MV-4-11 (cell line): ENCODE measurements at places on chromosomes 1 and 21.

DNA sequence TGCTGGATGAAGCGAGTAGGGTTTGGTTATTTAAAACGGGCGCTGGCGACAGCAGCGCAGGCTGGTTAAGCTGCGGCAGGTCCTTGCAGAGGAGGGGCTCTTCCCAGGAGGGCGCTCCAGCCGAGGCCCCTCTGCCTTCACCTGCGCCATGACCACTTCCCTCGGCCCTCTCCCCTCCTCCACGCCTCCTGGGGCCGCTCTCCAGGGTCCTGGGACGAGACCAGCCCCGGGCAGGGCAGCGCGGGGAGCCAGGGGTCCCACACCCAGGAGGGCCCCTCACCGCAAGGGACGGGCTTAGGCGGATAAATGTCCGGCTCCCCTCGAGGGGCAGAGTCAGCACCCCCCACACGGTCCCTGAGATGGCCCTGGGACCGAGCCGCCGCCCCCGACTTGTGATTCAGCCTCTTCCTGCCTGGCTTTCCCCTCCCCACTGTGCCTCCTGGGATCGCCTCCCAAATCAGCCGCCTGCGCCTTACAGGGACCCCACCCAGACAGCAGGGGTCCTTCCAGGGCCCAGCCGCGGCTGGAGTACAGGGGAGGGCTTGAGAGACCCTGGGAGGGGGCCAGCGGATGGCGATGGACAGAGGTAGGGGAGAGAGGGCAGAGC lies 380.7 kb downstream of the MATN1 start:
- DNase-seq, result no peak

DNA sequence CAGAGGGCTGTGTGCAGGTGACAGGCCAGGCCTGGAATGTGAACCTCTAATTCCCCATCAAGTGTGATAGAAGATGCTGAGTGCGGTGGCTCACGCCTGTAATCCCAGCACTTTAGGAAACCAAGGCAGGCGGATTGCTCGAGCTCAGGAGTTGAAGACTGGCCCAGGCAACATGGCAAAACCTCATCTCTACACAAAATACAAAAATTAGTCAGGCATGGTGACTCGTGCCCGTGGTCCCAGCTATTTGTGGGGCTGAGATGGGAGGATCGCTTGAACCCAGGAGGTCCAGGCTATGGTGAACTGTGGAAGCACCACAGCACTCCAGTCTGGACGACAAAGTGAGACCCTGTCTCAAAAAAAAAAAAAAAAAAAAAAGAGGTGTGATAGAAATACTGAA lies 40.1 kb upstream of the PUM1 start:
- DNase-seq, result no peak

DNA sequence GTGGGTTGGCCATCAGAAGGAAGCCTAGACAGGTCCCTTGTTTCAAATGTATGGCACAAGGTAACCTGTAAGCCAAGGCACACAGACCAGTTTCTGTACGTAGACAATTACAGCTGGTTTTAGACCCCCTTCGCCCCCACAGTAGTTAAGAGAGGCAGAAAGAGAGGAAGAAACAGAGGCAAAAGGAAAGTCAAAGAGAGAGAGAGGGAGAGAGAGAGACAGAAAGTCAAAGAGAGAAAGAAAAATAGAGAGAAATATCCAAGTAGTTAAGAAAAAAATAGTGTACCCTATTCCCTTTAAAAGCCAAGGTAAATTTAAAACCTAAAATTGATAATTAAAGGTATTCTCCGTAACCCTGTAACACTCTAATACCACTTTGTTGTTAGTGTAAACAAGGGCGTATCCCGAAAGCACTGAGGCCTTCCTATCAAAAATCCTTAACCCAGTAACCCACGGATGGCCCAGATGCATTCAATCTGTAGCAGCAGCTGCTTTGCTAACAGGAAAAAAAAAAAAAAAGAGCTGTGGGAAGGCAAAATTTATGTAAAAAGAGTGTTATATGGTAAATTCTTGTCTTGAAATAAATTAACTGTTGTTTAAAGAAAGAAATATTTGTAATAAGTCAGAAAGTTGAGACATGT lies 49.4 kb downstream of the ADCY10 start:
- no peak for DNase-seq

DNA sequence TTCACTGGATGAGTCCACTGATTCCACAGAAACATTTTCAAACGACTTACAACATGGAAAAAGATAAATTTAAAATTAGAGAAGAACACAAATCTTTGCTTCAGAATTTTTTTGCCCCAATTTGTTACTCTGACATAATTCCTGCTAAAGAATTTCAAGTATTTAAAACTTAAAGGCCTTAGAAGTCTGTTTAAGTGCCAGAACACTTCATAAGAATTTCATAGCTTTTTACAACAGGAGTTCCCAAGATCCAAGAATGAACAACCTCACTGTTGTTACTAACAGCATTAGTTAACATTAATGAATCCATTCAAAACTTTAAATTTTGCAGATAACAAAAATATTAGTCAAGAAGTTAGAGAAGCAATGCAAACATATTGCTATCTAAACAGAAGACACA lies 31.7 kb downstream of the ARHGAP29 start:
- no peak for DNase-seq

DNA sequence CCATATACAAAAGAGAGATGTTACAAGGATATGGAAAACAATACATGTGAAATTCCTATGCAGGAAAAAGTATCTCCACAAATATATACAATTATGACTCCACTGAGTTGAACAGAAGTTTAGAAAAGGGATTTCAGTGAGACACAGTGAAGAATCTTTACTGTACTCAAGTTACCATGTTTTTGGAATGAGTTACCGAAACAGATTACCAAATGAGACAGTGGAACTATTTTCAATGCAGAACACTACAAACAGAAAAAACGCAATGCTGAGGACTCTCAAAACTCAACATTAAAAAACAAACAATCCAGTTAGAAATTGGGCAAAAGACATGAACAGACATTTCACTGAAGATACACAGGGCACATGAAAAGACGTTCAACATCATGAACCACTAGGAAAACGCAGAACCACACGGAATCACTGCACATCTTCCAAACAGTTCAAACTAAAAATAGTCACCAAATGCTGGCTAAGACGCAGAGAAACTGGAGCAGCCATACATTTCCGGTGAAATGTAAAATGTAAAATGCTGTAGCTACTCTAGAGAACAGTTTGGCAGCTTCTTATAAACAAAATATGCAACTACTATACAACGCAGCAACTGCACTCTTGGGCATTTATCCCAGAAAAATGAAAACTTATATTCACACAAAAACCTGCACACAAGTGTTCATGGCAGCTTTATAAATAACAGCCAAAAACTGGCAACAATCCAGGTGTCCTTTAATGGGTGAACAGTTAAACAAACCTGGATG lies 118.7 kb downstream of the UBR4 start:
- no peak for DNase-seq

GRCh38 chr1:177053648-177054047 lies 110.9 kb downstream of the ASTN1 start:
- no peak for DNase-seq

- DNase-seq, result no peak
Observed at GRCh38 chr1:23466423-23466989, 17.5 kb downstream of the ASAP3 start.

GRCh38 chr1:152967201-152967600 lies 3.2 kb upstream of the SPRR4 start:
- DNase-seq, result no peak

DNA sequence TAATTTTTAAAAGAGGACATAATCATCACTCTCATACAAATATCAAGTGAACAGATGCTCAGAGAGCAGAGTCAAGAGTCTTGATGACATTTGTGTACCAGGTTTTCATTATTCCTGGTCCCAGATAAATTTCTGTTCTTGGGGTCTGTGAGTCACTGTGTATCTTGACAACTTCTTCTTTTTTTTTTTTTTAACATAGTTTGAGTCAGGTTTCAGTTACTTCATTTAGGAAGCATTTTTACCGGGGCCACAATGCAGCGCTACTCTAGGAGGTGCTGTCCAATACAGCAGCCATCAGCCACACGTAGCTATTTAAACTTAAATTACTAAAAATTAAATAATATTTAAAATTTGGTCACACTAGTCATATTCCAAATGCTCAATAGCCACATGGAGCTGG lies 188.1 kb upstream of the SAMSN1 start:
- DNase-seq, result peak; percentile 87

- no peak for DNase-seq
Observed at GRCh38 chr1:2144501-2145090, 50.0 kb downstream of the FAAP20 start.

- DNase-seq, result peak; percentile 5
Observed at GRCh38 chr1:245378311-245378722, 223.5 kb downstream of the KIF26B start.

GRCh38 chr1:49240709-49241221 lies 464.1 kb upstream of the BEND5 start:
- DNase-seq, result no peak

GRCh38 chr21:32930673-32931072 lies 95.1 kb upstream of the OLIG2 start:
- no peak for DNase-seq

DNA sequence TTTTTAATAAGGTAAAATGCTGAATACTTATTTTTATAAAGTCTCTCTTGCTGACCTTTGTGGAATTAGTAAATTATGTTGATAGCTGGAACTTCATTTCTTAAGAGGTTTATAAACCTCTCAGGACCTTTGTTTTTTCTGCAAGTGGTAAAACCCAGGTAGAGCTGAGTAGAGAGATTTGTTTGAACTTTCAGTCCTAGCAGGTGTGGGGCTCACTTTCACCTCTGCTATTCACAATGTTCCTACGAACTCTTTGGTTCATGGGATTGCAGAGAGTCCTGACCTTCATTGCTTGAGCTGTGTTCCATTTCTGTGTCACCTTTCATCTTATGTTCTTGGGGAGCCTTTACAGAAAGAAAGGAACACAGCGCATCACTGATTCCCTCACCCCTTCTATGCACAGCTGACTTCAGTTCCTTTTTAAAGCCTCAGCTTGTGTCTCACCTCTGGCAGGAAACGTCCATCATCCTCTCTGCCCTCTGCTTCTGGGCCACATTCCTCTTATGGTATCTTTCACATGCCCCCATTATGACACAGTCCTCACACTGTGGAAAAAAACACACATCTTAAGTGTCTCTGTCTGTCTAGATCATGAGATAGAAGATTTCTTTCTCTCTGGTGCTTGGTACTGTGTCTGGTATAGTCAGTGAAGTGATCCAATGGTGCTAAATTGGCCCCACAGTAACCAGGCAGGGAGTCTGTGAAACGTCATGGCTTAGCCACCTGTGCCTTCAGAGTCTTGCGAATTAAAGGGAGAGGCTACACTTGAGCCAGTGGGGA lies 262.5 kb upstream of the B3GALT2 start:
- DNase-seq, result no peak

DNA sequence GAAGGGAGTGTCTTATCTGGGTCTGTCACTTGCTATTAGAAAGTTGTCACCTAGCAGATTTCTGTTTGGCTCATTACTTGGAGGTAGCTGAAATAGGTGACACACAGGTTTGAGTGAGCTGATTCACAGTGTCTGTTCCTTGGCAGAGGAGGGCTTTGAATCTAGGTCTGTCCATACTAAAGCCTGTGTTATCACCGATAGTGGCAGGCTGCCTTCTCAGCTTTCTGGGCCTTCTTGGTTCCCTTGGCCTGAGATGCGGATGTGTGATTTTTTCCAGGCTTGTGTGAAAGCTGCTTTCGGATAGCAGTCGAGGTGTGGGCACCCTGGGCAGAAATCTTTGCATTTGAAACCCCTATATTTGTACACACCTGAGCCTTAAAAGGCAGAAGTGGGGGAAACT lies 73.9 kb downstream of the ACTL8 start:
- no peak for DNase-seq

GRCh38 chr1:17745479-17745955 lies 9.6 kb upstream of the ACTL8 start:
- DNase-seq, result no peak

GRCh38 chr1:40384413-40384762 lies 10.9 kb downstream of the SMAP2 start:
- no peak for DNase-seq
